Renal cortex interstitium (tissue), 15 donors: ENCODE measurements at places on chromosomes 4 and X. TPM values are rescaled to one million over a fixed set of nuclear protein-coding genes. Genes with fewer than 3 reads are reported as not detected.

STAP1 gene
- polyA plus RNA-seq: 0.33 TPM

NAA11 gene
- polyA plus RNA-seq: not detected

CCDC149 gene
- 18.1 TPM for polyA plus RNA-seq

CNKSR2 gene
- 1.4 TPM for polyA plus RNA-seq

PDGFC gene
- polyA plus RNA-seq: 77.7 TPM

OGT gene
- polyA plus RNA-seq: 219 TPM

CMC4 gene
- polyA plus RNA-seq: 5.2 TPM

TNMD gene
- 2.6 TPM for polyA plus RNA-seq

PTTG2 gene
- not detected for polyA plus RNA-seq

CLDN34 gene
- polyA plus RNA-seq: 0.25 TPM

ADAM29 gene
- polyA plus RNA-seq: not detected

SLC6A14 gene
- 0.19 TPM for polyA plus RNA-seq

PIR gene
- 5.5 TPM for polyA plus RNA-seq

FGF2 gene
- polyA plus RNA-seq: 9.3 TPM

GAB1 gene
- 51.5 TPM for polyA plus RNA-seq

PNMA6A gene
- 13.6 TPM for polyA plus RNA-seq

DCAF8L1 gene
- polyA plus RNA-seq: not detected

ATP5ME gene
- polyA plus RNA-seq: 280 TPM

TLR6 gene
- polyA plus RNA-seq: 0.53 TPM

RNF175 gene
- 5.9 TPM for polyA plus RNA-seq

HOPX gene
- 13.9 TPM for polyA plus RNA-seq

FAM200B gene
- 78.9 TPM for polyA plus RNA-seq

OTUD6A gene
- not detected for polyA plus RNA-seq

CFAP99 gene
- 0.85 TPM for polyA plus RNA-seq

STPG2 gene
- polyA plus RNA-seq: 0.65 TPM

HTN1 gene
- not detected for polyA plus RNA-seq

NSUN7 gene
- 11.7 TPM for polyA plus RNA-seq

ADH1B gene
- polyA plus RNA-seq: 25.3 TPM

IL13RA2 gene
- 1.8 TPM for polyA plus RNA-seq

AMTN gene
- not detected for polyA plus RNA-seq

UGT2B17 gene
- not detected for polyA plus RNA-seq

CCSER1 gene
- 20.3 TPM for polyA plus RNA-seq

FGD1 gene
- polyA plus RNA-seq: 22.9 TPM

NAP1L2 gene
- 4.7 TPM for polyA plus RNA-seq

RIBC1 gene
- polyA plus RNA-seq: 5.2 TPM

PNMA6F gene
- polyA plus RNA-seq: 0.27 TPM

SHROOM2 gene
- polyA plus RNA-seq: 21.8 TPM

TBC1D9 gene
- 68.9 TPM for polyA plus RNA-seq

OR13H1 gene
- not detected for polyA plus RNA-seq

MBNL3 gene
- polyA plus RNA-seq: 31.5 TPM

GPR143 gene
- 14.5 TPM for polyA plus RNA-seq

GUCY1A1 gene
- 82.3 TPM for polyA plus RNA-seq

SLITRK4 gene
- polyA plus RNA-seq: 17.1 TPM

DIPK2B gene
- polyA plus RNA-seq: 10.7 TPM

XPNPEP2 gene
- polyA plus RNA-seq: 87.4 TPM

GABRG1 gene
- 0.09 TPM for polyA plus RNA-seq

PCYT1B gene
- polyA plus RNA-seq: 2.7 TPM

CXCR3 gene
- polyA plus RNA-seq: not detected

SOX3 gene
- not detected for polyA plus RNA-seq

VCX3A gene
- polyA plus RNA-seq: not detected

DMD gene
- polyA plus RNA-seq: 18.0 TPM

UBE2K gene
- 103 TPM for polyA plus RNA-seq

GAGE12J gene
- not detected for polyA plus RNA-seq

FMR1NB gene
- polyA plus RNA-seq: not detected
